ENCODE measurements at places on chromosomes 2 and 18. TPM values are rescaled to one million over a fixed set of nuclear protein-coding genes. Genes with fewer than 3 reads are reported as not detected.

DNA sequence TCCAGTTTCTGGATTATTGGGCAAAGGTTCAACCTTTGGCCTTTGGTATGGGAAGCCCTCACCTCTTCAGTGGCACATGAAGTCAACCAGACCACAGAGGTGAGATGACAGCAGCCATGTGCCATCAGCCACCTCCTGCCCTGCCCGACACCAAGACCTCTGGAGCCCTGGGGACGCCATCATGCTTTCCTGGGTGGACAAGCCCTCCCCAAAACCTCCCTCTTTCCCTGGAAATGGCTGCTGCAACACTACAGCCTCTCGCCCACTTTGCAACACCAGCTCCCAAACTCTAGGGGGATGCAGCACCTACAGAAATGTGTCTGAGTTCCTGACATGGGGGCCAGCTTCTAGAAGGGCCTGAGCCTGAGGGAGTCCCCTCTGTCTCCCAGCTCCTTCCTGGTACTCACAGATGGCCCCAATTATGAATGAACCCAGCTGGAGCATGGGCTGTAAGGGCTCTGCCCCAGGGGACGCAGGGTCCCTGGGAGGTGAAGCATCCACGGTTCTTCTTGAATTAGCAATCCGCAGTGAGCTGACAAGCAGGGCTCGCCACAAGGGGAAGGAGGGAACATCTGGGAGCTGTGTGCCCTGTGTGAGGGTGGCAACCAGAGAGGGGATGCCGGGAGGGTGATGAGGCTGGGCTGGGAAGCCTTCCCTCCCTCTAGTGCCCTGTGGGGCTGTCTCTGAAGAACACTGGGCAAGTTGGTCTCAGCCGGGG is 268.5 kb upstream of the HDAC4 start:
- peak; percentile 24 for DNase-seq

GRCh38 chr2:225112362-225113126 is 70.3 kb upstream of the DOCK10 start:
- peak; percentile 37 for DNase-seq

- no peak for DNase-seq
Measured at GRCh38 chr2:26011609-26011989, 22.3 kb upstream of the RAB10 start.

The CYTIP gene
- 1.1 TPM for total RNA-seq

GRCh38 chr2:186721956-186722355 is 28.1 kb downstream of the FAM171B start:
- no peak for DNase-seq

DNA sequence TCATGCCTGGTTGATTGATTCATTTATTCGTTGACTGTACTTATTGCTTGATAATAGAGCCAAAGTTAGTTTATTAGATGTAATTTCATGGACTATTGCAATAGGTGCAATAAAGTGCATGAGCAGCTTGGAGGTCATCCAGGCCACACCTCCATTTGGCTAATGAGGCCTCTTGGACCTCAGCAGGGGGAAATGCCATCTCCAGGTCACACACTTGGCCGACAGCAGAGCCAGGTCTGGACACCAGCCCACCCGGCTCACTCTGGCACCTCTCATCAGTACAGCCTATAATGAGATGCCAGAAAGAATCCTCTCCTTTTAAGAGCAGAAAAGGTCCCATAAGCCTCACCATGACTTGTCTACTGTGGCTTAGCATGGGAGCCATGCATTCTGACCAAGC is 71.2 kb upstream of the AFF3 start:
- DNase-seq = peak; percentile 83

- DNase-seq = no peak
Measured at GRCh38 chr2:171807119-171807518, 86.9 kb downstream of the SLC25A12 start.

GRCh38 chr2:44894058-44894457 is 47.4 kb upstream of the SIX3 start:
- DNase-seq = no peak

- DNase-seq = no peak
Measured at GRCh38 chr2:134233728-134234136, 20.1 kb upstream of the MGAT5 start.

DNA sequence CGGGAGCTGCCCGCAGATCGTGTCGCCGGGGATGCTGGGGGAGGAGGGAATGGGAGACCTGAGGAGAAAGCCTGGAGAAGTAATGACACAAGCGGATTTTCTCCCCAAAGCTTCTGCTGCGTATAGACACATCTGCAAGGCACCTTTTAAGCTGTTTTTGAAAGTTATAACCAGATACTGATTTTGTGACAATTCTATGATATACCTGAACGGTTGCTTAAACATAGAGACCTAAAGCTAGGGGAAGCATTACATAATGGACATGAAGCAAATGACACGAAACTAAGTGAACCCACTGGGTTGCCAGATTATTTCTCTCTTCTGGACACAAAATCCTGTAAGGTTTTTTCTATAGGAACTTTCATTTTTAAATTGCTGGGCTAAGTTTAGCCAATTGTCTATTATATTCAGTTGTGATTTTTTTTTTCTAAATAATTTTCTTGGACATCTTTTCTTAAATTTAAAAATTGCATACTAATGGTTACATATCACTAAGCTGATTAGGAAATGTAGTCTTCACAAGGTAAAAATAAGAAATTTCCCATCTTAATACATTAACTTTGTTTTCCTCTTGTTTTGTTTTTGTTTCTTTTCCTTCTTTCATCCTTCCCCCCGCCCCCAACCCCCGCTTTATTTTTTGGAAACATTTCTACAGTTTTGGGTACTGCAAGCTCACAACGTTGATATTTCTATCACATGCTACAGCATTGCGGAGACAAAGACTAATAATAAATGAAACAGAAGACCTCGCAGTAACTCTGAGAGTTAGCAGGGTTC is 1.3 kb downstream of the OSBPL6 start:
- DNase-seq = no peak

The ABCG8 gene
- 0.11 TPM for total RNA-seq

The GPR155 gene
- 14.7 TPM for total RNA-seq

The EMILIN1 gene
- 17.4 TPM for total RNA-seq

DNA sequence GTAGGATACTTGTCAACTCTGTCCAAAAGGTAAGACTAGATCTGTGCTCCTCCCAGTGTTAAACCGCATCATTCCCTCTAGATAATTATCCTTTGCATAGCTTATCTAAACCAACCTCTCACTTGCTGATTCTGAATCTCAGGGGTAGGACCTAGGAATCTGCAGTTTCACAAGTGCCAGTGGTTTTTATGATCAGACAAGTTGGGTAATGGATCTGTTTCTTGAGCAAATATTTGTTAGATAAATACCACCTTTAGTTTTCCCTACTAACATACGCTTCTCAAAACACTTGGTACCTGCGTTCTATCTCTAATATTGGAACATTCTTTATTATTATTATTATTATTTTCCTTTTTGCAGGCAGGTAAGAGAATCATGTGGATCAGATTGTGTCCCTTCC is 439.9 kb downstream of the PTPRM start:
- no peak for DNase-seq

The ROCK2 gene
- total RNA-seq = 31.5 TPM

The TRMT61B gene
- 22.2 TPM for total RNA-seq

DNA sequence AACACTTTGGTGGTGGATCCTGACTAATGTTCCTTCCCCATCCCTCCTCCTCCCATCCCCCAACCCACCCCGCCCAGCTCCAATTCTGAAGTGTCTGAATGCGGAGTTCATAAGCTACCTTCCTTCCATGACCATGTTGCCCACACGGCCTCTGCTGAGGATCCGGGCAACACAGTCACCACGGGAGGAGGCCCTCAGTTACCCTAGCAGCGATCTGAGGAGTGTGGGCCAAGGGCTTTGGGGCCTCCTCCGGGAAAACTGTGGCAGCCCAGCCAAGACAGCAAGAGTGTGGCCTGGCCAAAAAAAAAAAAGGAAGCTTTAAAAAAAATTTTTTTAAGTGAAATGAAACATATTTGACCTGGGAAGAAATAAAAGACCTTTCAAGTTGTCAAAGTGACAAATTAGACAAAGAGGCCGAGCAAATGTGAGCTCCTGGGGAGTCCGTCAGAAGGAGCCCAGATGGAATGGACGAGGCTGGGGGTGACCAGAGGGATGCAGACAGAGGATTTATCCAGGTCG is 169.0 kb upstream of the PKDCC start:
- peak; percentile 64 for DNase-seq

The DUSP2 gene
- 1.5 TPM for total RNA-seq

DNA sequence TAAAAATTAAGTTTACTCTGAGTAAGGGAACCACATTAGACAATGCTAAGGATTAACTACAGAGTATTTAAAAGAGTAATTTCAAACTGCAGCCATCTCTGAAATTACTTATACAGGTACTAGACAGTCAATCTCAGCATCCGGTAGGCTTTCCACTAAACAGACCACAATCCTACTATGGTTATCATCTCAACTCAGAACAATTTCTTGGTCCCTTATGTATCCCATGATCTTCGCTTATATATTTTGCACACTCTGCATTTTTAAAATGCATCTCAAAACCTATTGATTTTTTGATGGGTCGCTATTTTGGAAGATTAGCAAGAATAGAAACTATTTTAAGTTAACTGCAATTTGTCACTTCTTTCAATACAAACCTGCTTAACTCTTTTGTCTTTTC is 1.4 kb downstream of the PPP4R1 start:
- no peak for DNase-seq

- no peak for DNase-seq
Measured at GRCh38 chr2:237863102-237863511, 3.7 kb downstream of the RAMP1 start.

The EGR4 gene
- not detected for total RNA-seq

- DNase-seq = no peak
Measured at GRCh38 chr2:241135737-241136136, 13.5 kb downstream of the PASK start.

The MYO3B gene
- total RNA-seq = not detected
